Stimulated activated effector memory CD8-positive, alpha-beta T cell treated with anti-CD3 and anti-CD28 coated beads, Interleukin-12 subunit alpha, Interleukin-12 subunit beta, amount 100 ng/mL, for 72 hours (primary cell): ENCODE measurements at places on chromosomes 13 and 19.

- no peak for DNase-seq
These were observed 14.3 kb upstream of the HSPH1 start for GRCh38 chr13:31175847-31176532.

GRCh38 chr19:49421878-49422202 lies 1.4 kb downstream of the PTH2 start:
- DNase-seq = no peak

GRCh38 chr19:45527731-45528130 lies 20.5 kb downstream of the VASP start:
- no peak for DNase-seq

- no peak for DNase-seq
These were observed 118.7 kb downstream of the FOXO1 start for GRCh38 chr13:40547591-40548315.

DNA sequence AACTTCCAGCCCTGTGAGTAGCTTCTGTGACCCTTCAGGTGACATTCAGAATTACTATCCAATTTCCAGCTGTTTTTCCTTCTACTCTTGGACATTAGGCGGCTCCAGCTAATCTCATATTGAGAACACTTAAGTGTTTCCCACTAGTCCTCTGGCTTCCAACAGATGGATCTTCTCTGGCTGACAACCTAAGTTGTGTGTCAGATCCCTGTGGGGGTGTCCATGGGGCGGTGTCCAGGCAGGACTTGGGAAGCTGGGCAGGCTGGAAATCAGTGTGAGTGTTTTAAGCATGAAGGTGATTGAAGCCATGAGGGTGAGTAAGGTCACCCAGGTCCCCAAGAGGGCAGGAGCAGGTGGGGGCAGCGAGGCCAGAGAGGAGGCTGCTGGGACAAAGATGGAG lies 10.1 kb downstream of the CNOT3 start:
- DNase-seq = no peak

GRCh38 chr19:18794029-18794313 lies 2.9 kb upstream of the COMP start:
- DNase-seq = no peak

DNA sequence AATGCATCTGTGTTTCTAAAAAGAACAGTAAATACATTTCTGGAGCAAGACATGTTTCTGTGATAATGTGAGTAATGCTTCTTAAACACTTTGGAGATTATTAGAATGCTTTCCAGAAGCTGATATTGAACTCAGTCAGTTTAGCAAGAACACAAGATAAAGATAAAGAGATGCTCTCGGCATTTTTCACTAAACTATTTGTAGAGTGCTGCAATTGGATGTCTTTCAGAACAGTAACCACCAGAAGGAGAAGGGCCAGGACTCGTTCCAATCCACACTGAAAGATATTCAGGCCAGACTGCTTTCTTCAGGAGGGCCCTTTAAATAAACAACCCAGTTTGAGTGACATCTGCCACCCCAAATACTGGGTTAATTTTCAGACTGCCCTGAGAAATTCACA lies 456.0 kb downstream of the TBC1D4 start:
- DNase-seq = no peak

DNA sequence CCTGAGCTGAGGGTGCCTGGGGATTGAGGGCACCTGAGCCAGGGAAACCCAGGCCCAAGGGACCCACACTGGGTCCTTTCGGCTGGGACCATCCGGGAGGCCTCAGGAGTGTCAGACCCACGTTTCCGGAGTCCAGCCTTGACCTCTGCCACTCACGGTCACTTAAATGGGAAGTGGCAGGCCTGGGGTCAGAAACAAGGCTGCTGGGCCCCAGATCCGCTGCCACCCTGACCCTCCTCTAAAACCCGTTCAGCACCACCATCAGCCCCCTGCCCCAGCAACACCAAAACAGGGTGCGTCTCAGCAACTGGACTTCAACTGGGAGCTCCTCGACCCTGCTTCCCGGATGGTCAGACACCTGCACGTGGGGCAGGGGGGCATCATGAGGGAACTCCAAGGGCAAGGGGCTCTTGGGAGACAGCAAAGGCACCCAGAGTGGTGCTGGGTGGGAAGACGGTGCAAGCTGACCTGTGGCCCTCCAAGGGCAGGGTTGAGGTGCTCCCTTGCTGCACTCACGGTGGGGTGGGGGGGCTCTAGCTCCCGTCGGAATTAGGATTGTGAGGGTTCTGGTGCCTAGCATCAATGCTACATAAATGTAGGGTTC lies 1.2 kb upstream of the PLPP2 start:
- DNase-seq = no peak

DNA sequence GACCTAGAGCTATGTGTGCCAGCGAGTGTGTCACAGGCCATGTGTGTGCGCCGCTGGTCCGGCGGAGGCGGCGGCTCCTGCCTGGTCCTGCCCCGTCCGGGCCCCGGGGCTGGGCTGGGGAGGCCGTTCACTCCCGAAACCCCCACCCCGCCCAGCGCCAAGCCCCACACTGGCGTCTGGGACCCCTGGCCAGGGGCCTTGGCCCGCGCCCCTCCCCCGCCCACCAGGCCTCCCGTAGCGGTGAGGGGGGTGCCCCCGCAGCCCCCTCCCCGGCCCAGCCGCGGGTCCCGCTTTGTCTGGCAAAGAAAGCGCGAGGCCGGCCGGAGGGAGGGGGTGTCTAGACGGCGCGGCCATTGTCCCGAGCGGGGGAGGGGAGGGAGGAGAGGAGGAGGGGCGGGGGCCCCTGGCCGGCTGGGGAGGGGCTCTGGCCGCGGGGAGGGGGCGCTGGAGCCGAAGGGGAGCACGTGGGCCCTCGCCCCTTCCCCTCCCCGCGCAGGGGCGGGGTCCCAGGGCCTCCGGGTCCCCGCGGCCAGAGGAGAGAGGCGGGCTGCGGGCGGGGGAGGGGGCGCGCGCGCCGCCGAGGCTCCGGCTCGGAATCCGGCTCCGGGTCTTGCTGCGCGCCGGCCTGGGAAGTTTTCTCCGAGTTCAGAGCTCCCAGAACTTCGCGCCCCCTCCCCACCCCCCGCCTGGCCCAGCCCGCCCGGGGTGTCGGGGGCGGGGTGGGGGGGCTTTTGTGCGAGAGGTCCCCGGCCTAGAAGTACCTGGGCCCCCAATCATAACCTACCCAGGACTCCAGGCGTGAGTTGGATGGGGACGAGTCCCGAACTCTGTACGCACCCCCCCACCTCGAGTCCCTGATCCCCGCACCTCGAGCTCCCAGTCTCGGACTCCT lies 888 bp downstream of the NOTCH3 start:
- no peak for DNase-seq

DNA sequence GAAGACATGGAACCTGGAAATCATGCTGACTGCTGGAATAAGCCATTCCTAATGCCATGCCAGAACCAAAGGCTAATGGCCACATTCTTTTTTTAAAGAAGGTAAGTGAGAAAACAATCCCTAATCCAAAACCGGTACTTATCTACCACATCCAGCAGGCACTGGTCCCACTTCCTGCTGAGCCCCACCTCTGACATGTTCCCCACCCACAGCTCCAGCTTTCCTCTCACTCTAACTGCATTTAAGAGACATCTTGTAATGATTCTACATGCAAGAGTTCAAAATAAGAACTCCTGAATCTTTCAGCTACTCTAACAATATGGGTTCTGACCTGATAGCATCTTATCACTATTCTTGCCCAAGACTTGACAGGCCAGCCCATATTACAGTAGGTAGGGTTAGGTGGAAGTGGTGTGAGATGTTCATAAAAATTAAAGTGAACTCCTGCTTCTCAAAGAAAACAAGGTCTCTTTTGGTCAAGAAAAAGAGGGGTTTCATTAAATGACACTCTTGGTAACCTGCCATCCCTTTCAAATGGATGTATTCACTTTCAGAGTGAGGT lies 41.9 kb downstream of the N4BP2L2 start:
- DNase-seq = no peak

GRCh38 chr13:26111797-26112196 lies 60.0 kb upstream of the SHISA2 start:
- no peak for DNase-seq

DNA sequence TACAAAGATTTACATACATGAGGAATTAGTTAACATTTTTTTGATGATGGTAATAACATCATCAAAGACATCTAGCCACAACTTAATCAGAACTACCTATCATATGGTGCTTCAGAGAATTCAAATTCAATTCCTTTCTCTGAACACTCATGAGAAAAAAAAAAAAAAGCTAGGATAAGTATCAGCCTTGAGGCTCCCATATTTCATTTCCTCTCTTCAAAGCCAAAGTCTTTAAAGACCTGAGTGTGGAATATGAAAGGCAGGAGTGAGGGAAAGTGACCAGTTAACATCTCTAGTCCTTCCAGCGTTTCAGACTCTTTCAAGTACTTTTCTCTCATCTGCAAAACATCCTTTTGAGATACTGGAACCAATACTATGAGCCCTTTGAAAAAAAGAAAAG lies 137.5 kb downstream of the DCLK1 start:
- DNase-seq = no peak

DNA sequence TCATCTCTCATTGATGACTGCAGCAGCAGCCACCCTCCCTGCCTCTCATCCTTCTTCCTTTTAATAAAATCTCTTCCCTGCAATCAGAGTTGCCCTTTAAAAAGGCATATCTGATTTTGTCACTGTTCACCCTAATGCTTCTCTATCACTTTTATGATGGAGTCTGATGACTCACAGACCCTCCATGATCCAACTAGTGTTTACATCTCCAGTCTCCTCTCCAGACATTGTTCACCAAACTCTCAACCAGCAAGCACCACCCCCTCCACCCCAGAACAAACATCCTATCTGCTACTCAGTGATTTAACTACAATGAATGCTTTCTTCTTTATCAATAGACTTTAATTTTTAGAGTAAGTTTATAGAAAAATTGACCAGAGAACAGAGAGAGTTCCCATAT lies 59.5 kb downstream of the TNFSF11 start:
- DNase-seq = no peak

GRCh38 chr13:24181991-24182702 lies 21.6 kb downstream of the SPATA13 start:
- no peak for DNase-seq

GRCh38 chr13:22027566-22027965 lies 356.7 kb downstream of the FGF9 start:
- no peak for DNase-seq

DNA sequence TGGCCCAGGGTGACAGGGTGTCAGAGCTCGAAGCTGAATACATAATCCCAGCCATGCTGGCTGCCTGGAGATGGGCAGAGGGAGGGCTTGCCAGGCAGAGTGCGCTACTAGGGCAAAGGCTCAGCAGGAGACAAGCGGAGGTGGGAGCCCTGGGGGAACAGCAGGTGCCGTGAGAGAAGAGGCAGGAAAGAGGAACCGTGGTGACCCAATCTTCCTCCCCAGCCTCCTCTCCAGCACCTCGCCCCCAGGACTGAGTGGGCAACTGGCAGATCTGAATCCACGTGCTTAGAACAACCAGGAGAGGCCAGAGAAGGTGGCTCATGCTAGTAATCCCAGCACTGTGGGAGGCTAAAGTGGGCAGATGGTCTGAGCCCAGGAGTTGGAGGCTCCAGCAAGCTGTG lies 11.0 kb upstream of the CCL25 start:
- DNase-seq = no peak

DNA sequence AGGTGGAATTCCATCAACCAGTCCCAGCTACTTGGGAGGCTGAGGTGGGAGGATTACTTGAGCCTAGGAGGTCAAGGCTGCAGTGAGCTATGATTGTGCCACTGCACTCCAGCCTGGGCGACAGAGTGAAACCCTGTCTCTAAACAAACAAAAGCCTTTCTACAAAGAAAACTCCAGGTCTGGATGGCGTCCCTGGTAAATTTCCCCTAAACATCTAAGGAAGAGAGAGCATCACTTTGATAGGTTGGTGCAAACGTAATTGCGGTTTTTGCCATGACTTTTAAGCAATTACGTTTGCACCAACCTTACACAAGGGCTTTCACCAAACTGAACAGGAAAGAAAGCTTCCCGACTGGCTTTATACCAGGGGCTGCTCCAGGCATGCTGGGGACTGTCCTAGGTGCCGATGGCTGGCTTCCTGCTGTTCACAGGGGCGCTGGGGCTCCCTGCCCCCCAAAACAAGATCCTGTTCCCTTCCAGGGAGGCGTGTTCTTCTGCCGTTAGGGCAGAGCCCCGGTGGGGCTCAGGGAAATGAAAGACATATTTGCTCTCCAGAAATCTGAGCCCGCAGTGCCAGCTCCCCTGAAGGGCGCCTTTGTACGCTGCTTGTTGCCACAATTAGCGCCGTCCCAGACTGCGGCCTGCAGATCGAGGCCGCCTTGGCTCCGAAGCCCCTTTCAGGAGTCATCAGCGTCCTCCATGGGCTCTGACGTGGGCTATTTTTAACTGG lies 38.7 kb upstream of the KLF2 start:
- DNase-seq = no peak

DNA sequence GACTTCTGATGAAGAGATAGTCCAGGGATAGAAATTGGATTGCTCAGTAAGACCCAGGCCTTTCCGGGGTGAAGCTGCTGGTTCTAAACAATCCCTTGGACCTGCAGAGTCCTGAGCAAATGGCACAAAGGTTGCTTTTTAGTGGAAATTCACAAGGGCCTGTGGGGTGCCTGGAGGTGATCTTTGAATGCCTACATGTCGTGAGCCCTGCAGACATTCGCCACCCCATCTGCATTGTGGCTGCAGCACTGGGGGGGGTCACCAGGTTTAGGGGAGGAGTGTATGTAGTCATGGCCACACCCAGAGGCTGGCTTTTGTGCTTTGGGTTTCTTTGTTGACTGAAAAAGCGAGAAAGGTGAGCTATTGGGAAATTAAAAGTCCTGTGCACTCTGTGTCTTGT lies 41.4 kb downstream of the SLC7A9 start:
- no peak for DNase-seq

- no peak for DNase-seq
These were observed 3.3 kb downstream of the SWSAP1 start for GRCh38 chr19:11377756-11378155.

DNA sequence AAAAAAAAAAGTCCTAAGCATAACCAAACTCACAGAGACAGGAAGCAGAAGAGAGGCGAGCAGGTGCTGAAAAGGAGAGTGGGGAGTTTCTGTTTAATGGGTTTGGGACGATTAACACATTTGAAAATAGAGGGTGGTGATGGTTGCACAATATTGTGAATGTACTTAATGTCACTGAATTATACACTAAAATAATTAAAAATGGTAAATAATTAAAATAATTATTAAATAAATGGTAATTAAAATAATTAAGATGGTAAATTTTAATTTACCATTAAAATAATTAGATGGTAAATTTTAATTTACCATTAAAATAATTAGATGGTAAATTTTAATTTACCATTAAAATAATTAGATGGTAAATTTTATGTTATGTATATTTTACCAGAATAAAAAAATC lies 74.8 kb upstream of the XPO4 start:
- DNase-seq = no peak

- no peak for DNase-seq
These were observed 51.6 kb downstream of the KLF2 start for GRCh38 chr19:16376241-16376640.

DNA sequence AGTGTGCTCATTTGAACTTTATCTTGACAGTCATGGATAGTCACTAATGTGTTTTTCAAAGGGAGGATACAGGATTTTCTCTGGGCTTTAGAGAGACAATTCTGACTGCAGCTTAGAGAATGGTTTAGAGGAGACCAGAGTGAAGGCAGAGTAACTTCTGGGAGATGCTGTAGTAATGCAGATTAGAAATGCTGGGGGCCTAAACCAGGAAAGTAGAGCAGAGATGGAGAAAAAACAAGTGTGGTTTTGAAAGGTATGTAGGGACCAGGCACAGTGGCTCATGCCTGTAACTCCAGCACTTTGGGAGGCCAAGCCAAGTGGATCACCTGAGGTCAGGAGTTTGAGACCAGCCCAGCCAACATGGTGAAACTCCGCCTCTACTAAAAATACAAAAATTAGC lies 18.3 kb upstream of the CEBPA start:
- DNase-seq = no peak
